ENCODE measurements at places on chromosomes 1 and 21. TPM values are rescaled to one million over a fixed set of nuclear protein-coding genes. Genes with fewer than 3 reads are reported as not detected.

- no peak for DNase-seq
Observed at GRCh38 chr1:225842074-225842473, 32.1 kb downstream of the EPHX1 start.

DNA sequence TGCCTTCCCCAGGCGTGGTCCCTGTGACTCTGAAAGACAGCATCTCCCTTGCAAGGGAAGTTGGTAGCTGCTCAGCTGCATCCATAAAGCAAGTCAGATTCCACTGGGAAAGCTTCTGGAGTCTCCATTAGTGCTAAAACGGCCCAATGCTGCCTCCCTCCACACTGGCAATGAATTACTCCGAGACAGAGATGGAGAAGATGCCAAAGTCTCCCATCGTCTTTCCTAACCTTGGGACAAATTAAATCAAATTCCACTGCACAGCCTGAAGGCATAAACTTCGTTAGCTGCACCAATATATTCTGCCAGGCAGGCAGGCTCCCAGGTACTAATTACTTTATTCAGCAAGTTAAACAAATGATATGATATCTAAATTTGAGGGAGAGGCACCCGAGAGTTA lies 106.3 kb upstream of the GJB5 start:
- DNase-seq, result no peak

DNA sequence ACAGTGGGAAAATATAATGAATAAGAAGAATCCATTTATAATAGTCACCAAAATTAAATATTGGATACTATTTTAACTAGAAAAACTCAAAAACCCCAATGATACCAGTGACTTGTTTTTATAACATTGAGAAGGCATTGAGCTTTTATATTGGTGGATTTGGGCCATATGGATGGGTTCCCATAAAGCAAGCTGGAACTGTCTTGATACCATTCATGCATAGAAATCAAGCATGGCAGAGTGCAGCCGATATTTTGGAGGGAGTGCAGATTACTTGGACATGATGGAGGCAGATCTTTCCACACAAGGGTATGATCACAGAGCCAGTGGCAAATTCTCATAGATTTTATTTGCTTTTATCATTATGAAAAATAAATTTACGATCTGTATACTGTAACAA lies 3.8 kb upstream of the RWDD3 start:
- DNase-seq, result no peak

- DNase-seq, result no peak
Observed at GRCh38 chr1:100449477-100449876, 88.5 kb upstream of the GPR88 start.

Gene SNX27
- 32.9 TPM for total RNA-seq

Gene HES5
- not detected for total RNA-seq

Gene CFHR1
- not detected for total RNA-seq

Gene FALEC
- total RNA-seq, result not detected

Measured in HFFc6 (cell line).